ENCODE measurements at places on chromosomes 1 and 21. TPM values are rescaled to one million over a fixed set of nuclear protein-coding genes. Genes with fewer than 3 reads are reported as not detected.

FCRL5 gene
- not detected for total RNA-seq

GBP6 gene
- not detected for total RNA-seq

KLHDC8A gene
- not detected for total RNA-seq

OR6K3 gene
- total RNA-seq, result not detected

UTS2 gene
- total RNA-seq, result not detected

DEGS1 gene
- 122 TPM for total RNA-seq

PRAMEF20 gene
- total RNA-seq, result not detected

UBL4B gene
- not detected for total RNA-seq

DENND1B gene
- 4.4 TPM for total RNA-seq

RNF186 gene
- total RNA-seq, result not detected

PTCH2 gene
- total RNA-seq, result not detected

CCDC190 gene
- total RNA-seq, result 0.11 TPM

SPATA1 gene
- 1.2 TPM for total RNA-seq

CHI3L2 gene
- total RNA-seq, result not detected

OR2L5 gene
- total RNA-seq, result not detected

CLCA4 gene
- total RNA-seq, result not detected

GSTM1 gene
- total RNA-seq, result 2.9 TPM

ASCL5 gene
- total RNA-seq, result not detected

LRRIQ3 gene
- 0.65 TPM for total RNA-seq

SMIM1 gene
- total RNA-seq, result 0.17 TPM

REN gene
- 0.11 TPM for total RNA-seq

PROK1 gene
- total RNA-seq, result not detected

PGLYRP4 gene
- not detected for total RNA-seq

SAMSN1 gene
- total RNA-seq, result 0.09 TPM

ZC3H11A gene
- total RNA-seq, result 111 TPM

COL16A1 gene
- total RNA-seq, result 0.26 TPM

CASP9 gene
- total RNA-seq, result 4.4 TPM

SYT2 gene
- total RNA-seq, result not detected

LGR6 gene
- not detected for total RNA-seq

DMBX1 gene
- not detected for total RNA-seq

ERICH3 gene
- not detected for total RNA-seq

KCNA2 gene
- total RNA-seq, result under 0.01 TPM

CHODL gene
- total RNA-seq, result 0.09 TPM

B3GALT2 gene
- 2.2 TPM for total RNA-seq

PRAMEF14 gene
- total RNA-seq, result not detected

LCE1E gene
- not detected for total RNA-seq

CLIC6 gene
- total RNA-seq, result not detected
